ENCODE measurements at places on chromosomes 5 and 9.
A peak's percentile ranks its signal among the peaks of the same experiment; 100 is the strongest.

DNA sequence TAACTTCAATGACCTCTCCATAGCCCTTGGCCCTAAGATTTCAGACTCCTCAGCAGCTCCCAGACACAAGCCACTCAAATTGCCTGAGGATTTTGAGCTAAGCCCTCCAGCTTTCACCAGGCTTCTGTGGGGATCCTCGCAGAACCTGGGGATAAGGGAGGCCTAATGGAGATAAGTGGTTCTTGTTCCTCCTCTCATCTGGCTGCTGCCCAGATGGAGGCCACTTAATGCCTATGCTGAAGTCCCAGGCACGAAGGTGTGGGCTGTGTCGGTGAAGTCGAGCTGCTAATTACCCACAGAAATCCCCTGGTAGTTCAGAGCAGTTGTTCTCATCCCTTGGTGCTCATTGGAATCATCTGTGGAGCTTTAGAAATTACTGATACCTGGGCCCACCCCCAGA is 10.3 kb upstream of the FAT2 start:
- DNase-seq, result no peak

DNA sequence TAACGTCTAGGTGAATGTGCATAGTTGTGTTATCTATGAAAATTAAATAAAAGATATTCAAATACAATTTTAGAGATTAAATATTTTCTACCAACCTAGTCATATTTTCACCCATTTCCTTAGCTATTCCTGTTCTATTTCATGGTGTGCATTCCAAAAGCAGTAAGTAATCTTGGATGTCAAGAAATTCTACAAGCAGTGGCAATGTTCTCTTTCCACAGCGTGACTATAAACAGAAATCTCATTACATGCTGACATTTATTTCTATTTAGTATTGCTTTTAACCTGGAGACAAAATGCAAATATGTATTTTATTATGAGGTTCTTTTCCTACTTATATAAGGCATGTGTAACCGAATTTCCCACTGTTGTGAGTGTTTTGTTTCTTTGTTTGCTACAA is 510.0 kb downstream of the ACTL7B start:
- DNase-seq, result no peak

DNA sequence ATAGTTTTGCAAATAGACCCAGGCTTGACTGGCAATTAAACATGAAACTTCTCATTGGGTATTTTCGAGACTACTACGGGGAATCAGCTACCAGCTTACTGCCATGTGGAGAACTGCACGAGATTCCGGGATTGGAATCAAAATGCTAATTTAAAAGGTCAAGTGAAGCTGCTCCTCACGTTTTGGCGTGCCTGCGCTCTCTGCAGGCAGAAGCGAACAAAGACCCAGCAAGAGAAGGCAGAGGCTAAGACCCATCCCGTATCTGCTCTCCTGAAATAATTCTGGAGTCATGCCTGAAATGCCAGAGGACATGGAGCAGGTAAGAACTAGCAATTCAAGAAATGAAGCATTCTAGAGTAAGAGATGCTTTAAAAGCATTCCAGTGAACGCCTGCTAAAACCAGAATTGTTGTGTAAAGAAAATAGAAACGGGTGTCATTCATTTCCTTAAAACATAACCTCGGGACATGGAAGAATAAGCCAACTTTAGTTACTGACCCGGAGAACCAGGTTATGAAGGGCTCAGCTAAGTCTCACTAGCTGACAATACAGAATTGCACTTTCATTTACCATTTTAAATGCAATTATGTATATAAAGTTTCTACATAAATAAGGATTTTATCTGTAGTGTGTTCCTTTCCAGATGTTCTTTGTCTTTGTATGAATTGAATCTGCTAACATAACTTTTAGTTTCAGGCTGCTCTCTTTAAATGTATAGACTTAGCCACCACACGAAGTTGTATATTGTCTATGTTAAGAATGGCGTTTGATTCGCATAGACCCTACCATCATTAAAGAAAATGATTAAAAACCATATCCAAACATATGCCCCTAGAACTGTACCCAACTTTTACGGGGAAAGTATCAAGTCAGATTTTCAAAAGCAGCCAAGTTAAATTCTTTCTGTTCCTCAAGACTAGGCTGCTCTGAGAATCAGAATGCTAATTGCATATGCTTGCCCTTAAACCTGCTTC is 2.0 kb upstream of the MAT2B start:
- DNase-seq, result peak; percentile 73

DNA sequence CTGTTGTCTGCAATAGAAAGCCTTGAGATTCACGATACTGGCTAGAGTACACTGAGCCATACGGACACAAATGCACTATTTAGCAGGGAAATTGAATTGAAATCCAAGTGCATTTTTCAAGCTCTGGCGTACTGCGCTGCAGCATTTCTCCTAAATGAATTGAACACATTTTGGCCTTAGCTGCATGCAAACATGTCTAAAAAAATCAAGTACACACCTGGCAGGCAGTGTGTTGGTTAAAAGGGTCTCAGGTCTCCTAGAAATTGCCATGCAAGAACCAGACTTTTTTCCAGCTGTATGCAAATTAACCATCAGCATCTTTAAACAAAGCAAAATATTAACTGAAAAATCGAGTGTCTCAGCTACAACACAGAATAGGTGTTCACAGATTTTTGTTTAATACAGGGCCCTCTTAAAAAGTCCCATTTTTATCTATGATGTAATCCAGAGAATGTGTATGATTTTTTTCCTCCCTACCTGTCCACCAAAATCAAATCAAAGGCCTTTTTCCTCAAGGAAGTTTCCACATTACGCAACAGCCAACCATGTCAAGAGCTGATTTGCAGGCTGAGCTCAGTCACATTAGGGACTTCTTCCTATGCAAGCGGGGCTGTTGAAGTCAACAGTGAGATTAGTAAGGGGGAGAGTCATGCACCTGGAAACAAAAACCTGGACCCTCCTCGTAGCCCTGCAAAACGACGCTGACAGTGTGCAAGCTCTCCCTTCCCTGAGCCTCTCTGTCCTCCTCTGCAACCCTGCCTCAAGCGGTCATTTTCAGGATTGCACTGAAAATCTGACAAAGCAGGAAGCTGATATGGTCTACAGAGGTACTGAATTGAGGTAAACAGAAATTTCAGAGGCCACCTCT is 14.1 kb upstream of the SFXN1 start:
- DNase-seq, result peak; percentile 72

DNA sequence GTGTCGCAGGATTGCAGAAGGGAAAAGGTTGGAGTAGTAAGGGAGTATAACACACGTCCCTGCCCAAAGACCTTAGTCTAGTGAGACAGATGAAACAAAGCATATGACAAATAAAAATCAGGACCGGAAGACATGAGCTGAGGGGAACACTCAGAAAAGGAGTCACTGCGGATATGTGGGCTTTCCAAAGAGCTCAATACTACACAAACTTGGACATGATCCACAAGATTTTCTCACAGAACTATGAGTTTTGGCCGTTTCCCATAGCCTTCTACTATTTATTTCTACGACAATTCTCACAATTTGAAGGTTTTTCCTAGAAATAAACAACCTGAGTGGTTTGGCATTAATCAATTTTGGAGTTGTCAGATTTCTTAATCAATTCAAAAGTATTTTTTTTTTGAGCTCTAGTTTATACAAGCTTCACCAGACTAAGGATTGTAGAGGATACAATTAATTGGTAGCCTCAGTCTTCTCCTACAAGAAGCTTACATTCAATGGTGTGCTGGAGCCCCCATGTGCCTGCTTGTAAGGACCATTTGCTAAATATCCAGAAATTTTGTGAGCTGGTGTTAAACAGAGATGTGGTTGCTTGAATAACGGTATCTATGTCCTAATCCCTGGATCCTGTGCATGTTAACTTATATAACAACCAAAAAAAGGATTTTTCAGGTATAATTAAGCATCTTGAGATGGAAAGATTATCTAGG is 91.4 kb downstream of the ADAMTS12 start:
- DNase-seq, result no peak

DNA sequence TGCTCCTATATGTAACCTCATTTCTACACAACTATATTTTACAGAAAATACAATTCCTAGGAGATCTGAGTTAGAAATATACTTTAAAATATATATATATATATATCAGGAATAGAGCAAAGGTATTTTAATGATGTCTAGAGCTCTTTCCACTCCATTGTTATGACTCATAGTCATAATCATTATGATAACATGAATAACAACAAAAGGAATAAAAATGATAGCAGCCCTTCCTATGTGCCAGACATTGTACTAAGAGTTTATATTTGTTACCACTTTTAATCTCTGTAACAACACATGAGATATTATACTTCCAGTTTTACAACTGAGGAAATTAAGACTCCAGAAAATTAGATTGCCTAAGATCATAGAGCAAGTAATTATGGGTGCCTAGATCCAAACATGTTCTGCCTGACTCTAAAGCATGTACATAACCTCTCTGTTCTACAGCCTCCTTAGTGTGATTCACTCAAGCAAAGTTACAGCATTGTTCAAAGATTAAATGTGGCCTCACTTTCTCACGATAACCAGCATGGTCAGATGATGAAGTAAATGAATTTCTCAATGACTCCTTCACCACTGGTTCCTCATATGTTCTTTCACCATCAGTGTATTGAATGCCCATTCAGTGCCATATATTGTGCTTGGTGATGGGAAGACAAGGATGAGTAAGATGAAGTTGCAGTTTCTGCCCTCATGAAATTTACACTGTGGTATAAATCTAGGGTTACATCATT is 452.1 kb downstream of the EFNA5 start:
- no peak for DNase-seq

DNA sequence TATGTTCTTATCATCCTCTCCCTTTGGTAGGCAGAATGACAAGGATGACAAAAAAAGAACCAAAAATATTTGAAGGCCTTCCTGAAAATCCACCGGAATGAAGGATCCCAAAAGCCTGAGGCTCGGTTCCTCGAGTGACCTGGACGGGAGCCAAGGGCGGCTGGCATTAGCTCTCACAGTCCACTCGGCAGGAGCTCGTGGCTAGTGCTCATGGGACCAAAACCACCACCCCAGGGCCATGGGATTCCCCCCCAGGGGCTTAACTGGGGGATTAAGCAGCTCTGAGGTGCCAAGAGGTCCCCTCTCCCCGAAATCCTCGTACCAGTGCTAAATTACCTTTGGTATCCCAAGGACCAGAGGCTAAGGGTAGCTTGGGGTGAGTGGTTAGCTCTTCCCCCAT is 586 bp upstream of the PDZD2 start:
- peak; percentile 55 for DNase-seq

DNA sequence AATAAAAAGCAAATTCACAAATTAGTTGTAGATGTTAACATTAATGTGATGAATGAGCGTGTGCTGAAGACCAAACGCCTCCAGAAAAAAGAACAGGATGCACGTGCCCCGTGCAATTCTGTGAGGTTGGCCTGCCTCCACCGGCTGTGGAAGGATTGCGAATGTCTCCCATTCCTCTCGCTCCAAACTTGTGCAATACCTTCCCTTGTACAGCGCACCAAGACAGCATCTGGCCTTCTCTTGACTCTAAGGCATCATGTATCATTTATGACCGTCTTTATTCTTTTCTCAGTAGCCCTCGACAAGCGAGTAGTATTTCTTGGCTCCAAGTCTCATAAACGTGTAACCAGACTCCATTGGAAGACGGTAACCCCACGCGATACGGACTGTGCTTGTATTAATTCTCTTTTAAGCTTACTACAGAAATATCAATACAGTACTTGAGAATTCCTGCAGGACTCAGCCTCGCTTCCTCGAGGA is 1.5 kb upstream of the TESK1 start:
- DNase-seq, result no peak

GRCh38 chr9:124353166-124353768 is 62.0 kb downstream of the PSMB7 start:
- DNase-seq, result no peak
